GM20000 (cell line): ENCODE measurements at places on chromosomes 13 and 19.

- no peak for DNase-seq
These were observed 2.4 kb downstream of the SIGLECL1 start for GRCh38 chr19:51253088-51253806.

DNA sequence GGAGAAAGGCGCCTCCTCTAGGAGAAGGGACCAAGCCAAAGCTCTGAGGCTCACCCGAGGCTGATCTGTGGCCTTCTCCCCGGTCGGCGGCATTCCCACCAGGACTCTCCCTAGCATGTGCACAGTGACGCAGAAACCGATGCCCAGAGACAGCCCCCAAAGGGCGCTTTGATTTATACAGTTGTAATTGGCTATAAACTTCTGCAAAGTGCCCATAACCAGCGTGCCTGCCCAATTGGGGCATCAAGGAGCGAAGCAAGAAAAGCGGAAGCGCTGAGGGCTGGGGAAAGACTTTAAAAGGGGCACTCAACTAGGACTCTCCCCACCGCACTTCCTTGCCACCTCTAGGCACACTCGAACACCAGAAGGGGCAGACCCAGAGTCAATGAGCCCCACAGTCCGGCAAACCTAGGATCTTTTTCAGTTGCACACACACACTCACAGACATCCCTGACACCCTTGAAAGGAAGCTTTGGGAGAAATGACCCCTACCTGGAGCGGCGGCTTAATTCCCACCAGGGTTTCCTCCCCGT, 1.8 kb downstream of the CDX2 start:
- DNase-seq = peak; percentile 42

- no peak for DNase-seq
These were observed 521.5 kb upstream of the HTR2A start for GRCh38 chr13:47418206-47418920.

- peak; percentile 48 for DNase-seq
These were observed 53.9 kb upstream of the CEACAM21 start for GRCh38 chr19:41521931-41522555.

- no peak for DNase-seq
These were observed 100.1 kb downstream of the DGKH start for GRCh38 chr13:42148538-42148937.

- DNase-seq = no peak
These were observed 45.3 kb downstream of the LRCH1 start for GRCh38 chr13:46598140-46598819.
